ENCODE measurements at places on chromosomes 12 and 14.
A peak's percentile ranks its signal among the peaks of the same experiment; 100 is the strongest.

DNA sequence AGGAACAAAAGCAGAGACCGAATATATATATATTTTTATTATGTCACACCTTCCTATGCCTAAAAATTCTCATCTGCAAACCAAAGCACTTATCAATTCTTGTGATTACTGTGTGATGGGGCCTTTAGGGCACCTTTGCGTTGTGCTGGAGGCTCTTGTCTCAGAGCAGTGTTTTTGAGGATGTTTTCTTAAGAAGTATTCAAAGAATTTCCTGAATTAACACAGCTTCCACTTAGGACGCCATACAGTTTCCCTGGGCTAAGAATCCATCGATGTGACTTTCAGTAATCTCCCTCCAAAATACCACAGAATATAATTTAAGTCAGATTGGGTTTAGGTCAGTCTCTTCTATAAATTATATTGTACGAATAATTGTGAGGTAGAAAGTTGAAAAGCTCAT is 22.0 kb upstream of the HIF1A start:
- DNase-seq, result no peak

DNA sequence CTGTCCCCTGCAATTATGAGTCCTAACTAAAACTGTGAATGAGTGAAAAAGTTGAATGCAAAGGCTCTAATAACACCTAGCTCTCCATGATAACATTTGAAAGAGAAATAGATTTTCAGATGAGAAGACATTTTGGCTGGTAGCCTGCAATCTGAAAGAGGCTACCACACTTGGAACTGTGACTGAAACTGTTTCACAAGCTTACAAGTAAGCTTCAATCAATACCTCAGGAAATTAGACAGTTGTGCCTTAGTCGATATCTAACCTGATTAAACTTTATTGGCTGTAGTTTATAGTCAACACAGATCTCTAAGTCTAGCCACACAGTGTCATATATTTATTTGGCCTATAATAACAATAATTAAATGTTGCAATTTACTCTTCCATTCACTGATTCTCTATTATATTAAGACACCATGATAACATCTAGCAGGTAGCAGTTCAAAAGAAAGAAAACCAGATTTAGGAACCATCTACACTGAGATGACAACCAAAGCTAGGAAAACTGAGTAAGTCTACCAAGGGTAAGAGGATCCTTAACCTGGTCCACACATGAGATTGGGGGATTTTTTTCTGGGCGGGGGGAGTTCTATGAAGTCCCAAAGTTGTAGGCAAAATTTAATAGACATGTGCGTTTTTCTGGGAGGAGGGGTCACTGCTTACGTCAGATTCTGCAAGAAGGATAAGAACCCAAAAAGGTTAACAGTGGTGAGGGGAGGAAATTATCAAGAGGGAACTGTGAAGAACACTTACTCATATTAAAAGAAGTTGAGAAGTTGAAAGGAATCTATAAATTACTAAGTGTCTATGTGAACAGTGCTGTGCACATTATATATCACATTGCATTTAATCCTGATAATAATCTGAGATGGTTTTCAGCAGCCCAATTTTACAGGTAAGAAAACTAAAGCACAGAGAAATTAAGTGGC is 65.8 kb downstream of the NUMB start:
- DNase-seq, result no peak

- no peak for DNase-seq
Measured at GRCh38 chr12:74539261-74539660, 1.6 kb downstream of the ATXN7L3B start.

GRCh38 chr14:62015945-62016344 is 253.7 kb downstream of the SNAPC1 start:
- peak; percentile 15 for DNase-seq

DNA sequence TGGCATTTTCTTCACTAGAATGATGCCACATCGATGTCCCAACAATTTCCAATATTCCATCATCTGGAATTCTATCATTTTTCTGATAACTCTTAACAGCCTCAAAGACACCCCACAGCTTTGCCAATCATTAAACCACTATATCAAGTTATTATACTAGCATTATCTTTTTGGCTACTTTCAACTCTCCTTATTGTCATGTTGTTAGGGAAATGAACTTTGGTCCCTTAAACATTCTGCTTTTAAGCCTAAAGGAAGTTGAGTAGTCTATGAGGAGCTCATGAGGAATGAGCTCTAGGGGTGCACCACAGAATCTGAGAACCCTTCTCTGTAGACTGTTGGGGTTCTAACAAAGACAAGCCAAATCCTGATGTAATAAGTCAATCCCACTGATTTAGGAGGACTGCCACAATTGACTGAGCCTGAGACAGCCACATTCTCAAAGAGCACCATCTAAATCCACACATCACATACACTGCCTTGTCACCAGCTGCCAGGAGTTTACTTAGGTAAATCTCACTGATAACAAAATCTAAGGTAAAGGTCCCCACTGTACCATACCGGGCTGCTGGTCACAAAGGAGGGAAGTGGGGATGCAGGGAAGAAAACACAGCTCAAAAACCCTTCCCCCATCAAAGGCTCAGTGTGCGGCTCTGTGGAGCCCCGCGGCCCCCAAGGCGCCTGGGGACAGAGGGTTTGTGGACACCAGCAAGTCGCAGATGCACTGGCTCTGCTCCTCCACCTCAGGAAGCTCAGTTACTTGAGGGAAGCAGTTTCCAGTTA is 58.2 kb downstream of the SETD3 start:
- no peak for DNase-seq

- DNase-seq, result peak; percentile 64
Measured at GRCh38 chr14:32692441-32692840, 246.2 kb upstream of the NPAS3 start.
